ENCODE measurements at places on chromosomes 1 and 21.
A peak's percentile ranks its signal among the peaks of the same experiment; 100 is the strongest.

- DNase-seq, result peak; percentile 71
Observed at GRCh38 chr1:117534995-117535467, 70.8 kb upstream of the TENT5C start.

- DNase-seq, result peak; percentile 75
Observed at GRCh38 chr21:37257967-37258877, 8.9 kb downstream of the VPS26C start.

- peak; percentile 73 for DNase-seq
Observed at GRCh38 chr1:174990382-174990999, 9.3 kb upstream of the CACYBP start.

DNA sequence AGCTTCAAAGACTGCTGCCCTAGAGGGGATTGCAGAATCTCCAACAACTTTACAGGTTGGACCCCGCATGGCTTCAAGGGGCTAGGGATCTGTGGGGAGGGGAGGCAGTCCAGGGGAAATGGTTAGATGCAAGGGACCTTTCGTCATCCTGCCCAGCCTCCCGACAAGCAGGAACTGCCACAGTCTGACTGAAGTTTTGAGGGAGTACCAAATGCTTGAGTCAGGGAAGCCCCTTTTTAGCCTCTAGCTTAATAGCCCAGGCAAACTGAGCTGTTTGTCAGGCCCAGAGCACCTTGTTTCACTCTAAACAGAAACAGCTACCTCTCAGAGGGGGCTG lies 1.1 kb downstream of the TOR3A start:
- peak; percentile 31 for DNase-seq

DNA sequence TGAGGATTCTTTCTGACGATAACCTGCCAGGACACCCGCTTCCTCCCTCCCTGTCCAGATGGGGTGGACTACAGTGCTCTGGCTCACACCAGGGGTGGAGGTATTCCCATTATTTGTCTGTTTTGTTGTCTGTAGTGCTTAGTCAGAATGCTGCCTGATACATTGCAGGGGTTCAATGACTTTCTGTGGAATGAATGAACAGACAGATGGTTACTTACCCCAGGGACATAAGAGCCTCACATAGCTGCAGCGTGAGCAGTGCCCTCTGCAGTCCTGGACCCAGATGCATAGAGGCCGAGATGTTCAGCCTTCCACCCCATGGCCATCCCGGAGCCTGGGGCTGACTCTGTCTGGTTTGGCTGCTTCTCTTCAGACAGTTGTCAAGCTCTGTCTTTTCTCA lies 13.0 kb upstream of the F3 start:
- DNase-seq, result no peak

GRCh38 chr1:80436851-80437250 lies 1363.9 kb upstream of the ADGRL2 start:
- no peak for DNase-seq

GRCh38 chr1:18553388-18553787 lies 72.7 kb downstream of the KLHDC7A start:
- no peak for DNase-seq

- DNase-seq, result peak; percentile 49
Observed at GRCh38 chr1:15172405-15173259, 19.1 kb downstream of the TMEM51 start.

DNA sequence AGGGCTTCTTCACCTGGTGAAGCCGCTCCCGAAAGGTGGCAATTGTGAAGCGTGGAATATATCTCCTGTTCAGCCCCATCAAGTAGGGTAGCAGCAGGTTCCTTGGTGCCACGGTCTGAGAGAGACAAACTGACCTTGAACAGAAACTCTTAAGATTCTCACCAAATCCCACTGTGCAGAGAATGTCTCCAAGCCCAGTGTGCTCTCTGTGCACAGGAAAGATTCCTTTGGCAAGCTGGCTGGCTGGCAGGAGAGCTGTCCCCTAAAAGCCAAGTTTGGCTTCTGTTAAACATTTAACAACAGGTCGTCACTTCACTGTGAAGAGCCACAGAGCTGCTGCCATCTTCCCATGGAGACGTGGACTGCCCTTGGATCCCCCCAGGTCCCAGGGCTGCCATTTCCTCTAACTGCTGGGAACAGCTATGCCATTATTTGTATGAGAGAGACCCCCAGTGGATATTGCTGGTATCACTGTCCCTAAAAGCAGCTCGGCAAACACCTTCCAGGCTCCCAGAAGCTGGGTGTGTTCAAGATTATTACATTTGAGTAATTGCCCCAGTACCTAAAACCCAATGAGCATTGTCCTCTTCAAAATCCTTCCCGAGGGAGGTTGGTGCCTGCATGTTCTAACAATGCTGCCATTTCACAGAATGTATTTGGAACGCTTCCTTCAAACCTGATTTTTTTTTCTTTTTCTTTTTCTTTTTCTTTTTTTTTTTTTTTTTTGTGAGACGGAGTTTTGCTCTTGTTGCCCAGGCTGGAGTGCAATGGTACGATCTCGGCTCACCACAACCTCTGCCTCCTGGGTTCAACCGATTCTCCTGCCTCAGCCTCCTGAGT lies 71.8 kb downstream of the CD58 start:
- DNase-seq, result peak; percentile 68

DNA sequence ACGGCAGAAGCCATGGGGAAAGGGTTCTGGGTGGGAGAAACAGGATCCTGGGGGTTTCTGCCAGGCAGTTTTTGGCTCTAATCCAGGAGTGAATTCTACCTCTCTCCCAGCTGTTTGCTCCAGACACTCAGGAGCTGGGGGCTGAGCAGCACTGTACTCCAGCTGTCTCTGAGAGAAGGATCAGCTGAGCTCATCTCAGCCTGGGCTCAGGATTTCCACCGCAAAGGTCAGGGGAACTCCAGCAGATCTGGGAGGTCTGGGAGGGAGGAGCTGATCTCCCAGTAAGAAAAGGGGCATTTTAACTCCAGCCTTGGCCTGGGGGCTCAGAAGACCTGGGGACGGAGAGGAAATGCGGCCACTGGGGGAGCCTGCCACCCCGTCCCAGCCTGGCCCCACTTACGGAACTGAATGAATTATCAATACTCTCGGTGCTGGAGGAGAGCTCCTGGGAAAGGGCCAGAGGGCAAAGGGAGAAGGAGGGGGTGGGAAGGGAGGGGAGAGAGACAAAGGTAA lies 17.3 kb downstream of the PI4KB start:
- DNase-seq, result peak; percentile 41

DNA sequence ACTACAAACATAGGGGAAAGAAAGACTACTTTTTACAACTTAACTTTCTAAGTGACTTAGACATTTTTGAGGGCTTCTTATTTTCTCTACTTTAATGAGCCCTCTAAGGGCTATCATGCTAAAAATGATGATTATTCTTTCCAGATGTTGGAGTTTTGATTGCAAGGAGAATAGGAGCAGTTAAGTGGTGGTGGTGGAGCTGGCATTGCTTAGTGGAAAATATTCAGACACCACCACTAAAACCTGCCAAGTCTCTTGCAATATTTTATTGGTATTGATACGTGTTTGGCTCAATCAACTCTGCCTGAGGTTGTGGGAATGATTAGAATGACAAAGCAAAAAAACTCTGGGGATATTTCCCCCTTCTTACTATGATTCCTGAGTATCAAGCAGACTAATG lies 82.6 kb upstream of the PTGFR start:
- no peak for DNase-seq

DNA sequence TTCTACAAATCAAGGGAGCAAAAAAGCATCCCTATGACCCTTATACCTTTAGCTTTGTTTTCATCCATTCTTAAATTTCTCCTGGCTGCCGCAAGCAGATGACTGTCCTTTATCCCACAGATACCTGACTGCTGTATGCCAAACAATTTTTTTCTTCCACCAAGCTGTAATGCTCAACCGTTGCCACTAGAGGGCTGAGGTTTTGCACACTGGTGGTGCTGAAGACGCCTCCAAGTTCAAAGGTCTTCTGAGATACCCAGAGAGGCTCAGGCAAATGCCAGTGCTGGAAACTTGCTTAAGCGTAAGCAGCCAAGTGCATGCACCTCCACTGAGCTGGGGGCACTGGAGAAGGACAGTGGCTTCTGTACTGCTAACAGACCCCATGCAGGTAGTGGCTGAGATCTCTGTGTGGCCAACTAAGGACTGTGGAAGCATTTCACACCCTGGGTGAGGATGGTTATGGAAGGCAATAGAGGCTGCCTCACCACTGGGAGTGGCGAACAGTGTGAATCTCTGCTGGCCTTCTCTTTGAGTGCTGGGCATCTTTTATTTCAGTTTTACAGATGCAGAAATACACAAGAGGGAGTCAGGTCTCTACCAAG lies 28.5 kb downstream of the CNIH3 start:
- DNase-seq, result peak; percentile 47

DNA sequence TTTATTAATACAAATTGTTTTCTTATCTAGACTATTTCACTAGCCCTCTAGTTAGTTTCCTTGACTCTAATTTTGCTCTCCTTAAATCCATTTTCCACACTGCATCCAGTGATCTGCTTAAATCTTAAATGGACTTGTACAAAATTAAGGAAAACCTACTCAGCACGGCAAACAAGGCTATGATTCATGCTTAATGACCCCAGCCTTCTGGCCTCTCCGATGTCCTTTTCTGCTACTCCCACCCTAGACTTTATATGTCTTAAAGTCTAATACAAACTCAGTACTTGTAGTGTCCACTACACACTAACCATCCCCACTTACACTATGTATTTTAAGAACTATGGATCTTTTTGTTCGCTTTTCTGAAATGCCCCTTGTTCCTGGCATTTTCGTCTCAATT lies 2.2 kb downstream of the TMED5 start:
- DNase-seq, result peak; percentile 41

DNA sequence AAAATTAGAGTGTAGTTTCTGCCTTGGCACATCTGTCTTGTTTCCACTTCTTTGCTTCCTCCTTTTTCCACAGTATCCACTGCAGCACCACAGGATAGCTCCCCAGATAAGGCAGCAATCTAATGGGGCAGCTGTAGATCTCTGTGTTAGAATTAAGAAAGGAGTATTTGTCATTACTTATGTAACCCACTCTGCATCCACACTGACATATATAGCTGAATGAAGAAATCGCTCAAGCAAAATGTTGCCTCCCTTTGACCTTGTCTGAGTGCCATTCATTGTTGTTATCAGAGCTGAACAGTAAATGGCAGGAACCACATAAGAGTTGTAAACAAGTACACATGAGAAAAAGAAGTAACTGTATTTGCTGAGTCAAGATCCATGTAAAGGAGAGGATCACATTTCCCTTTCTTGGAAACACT lies 45.9 kb upstream of the DPH5 start:
- DNase-seq, result no peak

DNA sequence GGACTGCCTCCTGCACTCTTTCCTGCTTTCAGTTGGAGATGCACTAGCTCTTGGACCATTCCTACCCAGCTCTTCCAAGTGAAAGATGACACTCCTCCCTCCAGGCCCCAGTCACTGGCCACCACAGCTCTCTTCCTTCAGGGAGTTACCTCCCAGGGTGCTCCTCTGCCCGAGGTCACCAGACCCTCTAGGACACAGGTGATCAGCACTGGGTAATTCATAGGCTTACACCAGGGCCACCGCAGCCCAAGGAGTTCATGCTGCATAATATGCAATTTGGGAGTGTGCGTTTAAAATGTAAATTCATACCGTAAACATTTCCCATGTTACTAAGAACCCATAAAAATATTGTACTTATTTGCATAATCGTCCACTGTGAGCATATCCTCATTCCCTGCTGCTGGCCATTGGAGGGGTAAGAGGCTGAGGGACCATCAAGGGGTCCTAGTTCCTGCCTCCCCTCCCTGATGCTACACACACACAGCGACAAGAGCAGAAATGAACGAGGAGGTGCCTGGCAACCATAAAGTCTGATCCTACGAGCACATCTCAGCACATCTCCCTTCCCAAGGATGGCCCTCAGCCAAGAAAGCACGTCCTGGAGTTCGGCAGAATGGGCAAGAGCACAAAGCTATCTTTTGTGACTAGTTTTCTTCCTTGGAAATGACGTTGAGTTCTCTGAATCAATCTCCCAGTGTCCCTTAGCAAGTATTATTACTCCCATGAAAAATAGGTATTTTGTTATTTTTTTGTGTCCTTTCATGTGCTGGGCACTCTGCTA lies 222.9 kb upstream of the RAB4A start:
- DNase-seq, result no peak

GRCh38 chr1:226021401-226021800 lies 22.3 kb upstream of the SDE2 start:
- no peak for DNase-seq

GRCh38 chr21:46035809-46036695 lies 54.5 kb downstream of the COL6A1 start:
- DNase-seq, result no peak

- peak; percentile 40 for DNase-seq
Observed at GRCh38 chr1:23732363-23733224, 10.7 kb upstream of the ELOA start.

- DNase-seq, result no peak
Observed at GRCh38 chr1:8266436-8267165, 51.3 kb upstream of the SLC45A1 start.

GRCh38 chr1:21926814-21927532 lies 10.1 kb downstream of the HSPG2 start:
- DNase-seq, result peak; percentile 76

DNA sequence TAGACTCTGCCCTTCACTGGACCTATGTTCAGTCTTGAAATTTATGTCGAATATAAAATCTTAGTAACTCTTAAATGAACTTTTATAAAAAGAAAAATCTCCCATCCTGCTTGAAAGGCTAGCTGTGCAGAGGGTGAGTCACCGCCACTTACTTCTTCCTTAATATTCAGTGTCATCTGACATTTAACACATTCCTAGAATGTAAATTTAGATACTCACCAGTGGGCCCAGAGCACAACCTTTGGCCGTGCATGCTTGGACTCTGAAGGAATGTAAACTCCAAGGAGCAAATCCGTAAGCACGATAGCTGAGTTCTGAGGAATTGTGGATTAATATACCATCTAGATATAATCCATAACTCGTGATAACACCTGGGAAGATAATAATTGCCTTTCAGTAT lies 403.3 kb downstream of the KCTD3 start:
- DNase-seq, result peak; percentile 70

DNA sequence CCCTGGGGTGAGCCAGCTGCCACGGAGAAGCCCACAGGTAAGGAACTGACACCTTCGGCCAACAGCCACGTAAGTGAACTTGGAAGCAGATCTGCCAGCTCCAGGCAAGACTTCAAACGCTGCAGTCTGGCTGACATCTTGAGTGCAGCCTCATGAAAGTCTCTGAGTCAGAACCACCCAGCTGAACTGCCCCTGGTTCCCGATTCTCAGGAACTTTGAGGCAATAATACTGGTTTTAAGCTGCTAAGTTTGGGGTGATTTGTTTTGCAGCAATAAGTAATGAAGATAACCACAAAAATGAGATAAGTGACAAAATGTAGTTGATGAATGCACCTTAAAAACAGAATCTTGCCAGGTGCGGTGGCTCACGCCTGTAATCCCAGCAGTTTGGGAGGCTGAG lies 48.5 kb downstream of the MAP3K7CL start:
- no peak for DNase-seq

GRCh38 chr1:41325801-41326200 lies 35.4 kb upstream of the FOXO6 start:
- DNase-seq, result no peak

Measured in HCEC 1CT (cell line).